Mesangial cell (primary cell): ENCODE measurements at places on chromosomes 3 and 15. TPM values are rescaled to one million over a fixed set of nuclear protein-coding genes. Genes with fewer than 3 reads are reported as not detected.

Gene RETNLB
- total RNA-seq = not detected in 2 replicates

Gene ABI3BP
- total RNA-seq = 0.49 and 1.0 TPM in 2 replicates

Gene UPK1B
- total RNA-seq = 14.3 and 28.2 TPM in 2 replicates

Gene HPS3
- 17.1 and 19.4 TPM in 2 replicates for total RNA-seq

Gene TRIM42
- not detected in 2 replicates for total RNA-seq

Gene TNFAIP8L3
- total RNA-seq = 0.98 and 1.4 TPM in 2 replicates

Gene MAP1A
- total RNA-seq = 4.2 and 7.6 TPM in 2 replicates

Gene ECT2
- 34.5 and 89.6 TPM in 2 replicates for total RNA-seq

Gene EOMES
- not detected in 2 replicates for total RNA-seq

Gene ANKDD1A
- total RNA-seq = 0.65 and 0.76 TPM in 2 replicates

Gene SPATA12
- 0.13 and 0.16 TPM in 2 replicates for total RNA-seq

Gene SLC24A5
- total RNA-seq = not detected in 2 replicates

Gene ANP32A
- 44.7 and 75.4 TPM in 2 replicates for total RNA-seq

Gene TMCC1
- total RNA-seq = 7.8 and 12.5 TPM in 2 replicates

Gene ERICH6
- not detected in 2 replicates for total RNA-seq

Gene TNNC1
- total RNA-seq = 0.49 and 3.0 TPM in 2 replicates

Gene FEZF2
- total RNA-seq = not detected in 2 replicates

Gene CSNK1G1
- total RNA-seq = 9.9 and 15.2 TPM in 2 replicates

Gene ENTPD3
- total RNA-seq = under 0.01 and 0.25 TPM in 2 replicates

Gene ANKRD34C
- total RNA-seq = not detected in 2 replicates

Gene P3H2
- 67.0 and 101 TPM in 2 replicates for total RNA-seq

Gene LIPC
- 0.16 and 7.2 TPM in 2 replicates for total RNA-seq

Gene BTD
- 15.3 and 34.5 TPM in 2 replicates for total RNA-seq

Gene GABRB3
- 0.16 and 2.4 TPM in 2 replicates for total RNA-seq

Gene THSD4
- total RNA-seq = 35.8 and 51.3 TPM in 2 replicates

Gene IFT80
- total RNA-seq = 14.0 and 21.2 TPM in 2 replicates
